Bladder microvascular endothelial cell (primary cell): ENCODE measurements at places on chromosomes 11 and 22. TPM values are rescaled to one million over a fixed set of nuclear protein-coding genes. Genes with fewer than 3 reads are reported as not detected.

Gene PLEKHB1
- total RNA-seq: 0.16 and 1.6 TPM in 2 replicates

Gene CPT1B
- total RNA-seq: 6.8 and 20.2 TPM in 2 replicates

Gene HEPHL1
- not detected in 2 replicates for total RNA-seq

Gene MS4A4A
- not detected in 2 replicates for total RNA-seq

Gene BDNF
- total RNA-seq: 0.32 and 0.88 TPM in 2 replicates

Gene LARGE1
- total RNA-seq: 3.2 and 5.8 TPM in 2 replicates

Gene MUC5B
- total RNA-seq: under 0.01 TPM in 1 of 2 replicates, not detected in the other
